ENCODE measurements at places on chromosomes 3 and 15. TPM values are rescaled to one million over a fixed set of nuclear protein-coding genes. Genes with fewer than 3 reads are reported as not detected.

Gene ARGFX
- not detected for total RNA-seq

Gene CHRFAM7A
- not detected for total RNA-seq

Gene MYZAP
- not detected for total RNA-seq

Gene TRMT10C
- total RNA-seq, result 27.2 TPM

Gene OXTR
- 56.1 TPM for total RNA-seq

Gene CFAP91
- total RNA-seq, result not detected

Gene ROPN1
- not detected for total RNA-seq

Gene IQCF5
- not detected for total RNA-seq

Gene CCR8
- not detected for total RNA-seq

DNA sequence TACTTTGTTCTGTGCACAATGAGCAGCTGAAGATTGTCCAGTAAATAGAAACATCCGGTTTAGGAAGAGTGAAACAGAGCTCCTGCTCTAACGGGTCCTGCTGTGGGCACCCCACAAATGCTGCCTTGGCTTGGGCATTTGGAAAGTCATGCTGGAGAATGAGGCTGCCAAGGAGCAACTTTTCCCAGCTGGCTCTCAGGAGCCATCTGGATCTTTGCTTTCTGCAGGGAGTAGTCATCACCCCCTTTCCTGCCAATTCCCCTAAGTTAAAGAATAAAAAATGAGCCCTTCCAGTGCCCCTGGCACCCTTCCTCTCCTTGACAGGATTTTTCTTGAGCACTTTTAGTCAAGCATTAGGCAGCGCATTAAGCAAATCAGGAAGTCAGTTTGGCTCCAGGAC lies 90.0 kb downstream of the FAM43A start:
- DNase-seq, result no peak

GRCh38 chr3:102525624-102526023 lies 90.8 kb downstream of the ZPLD1 start:
- no peak for DNase-seq

DNA sequence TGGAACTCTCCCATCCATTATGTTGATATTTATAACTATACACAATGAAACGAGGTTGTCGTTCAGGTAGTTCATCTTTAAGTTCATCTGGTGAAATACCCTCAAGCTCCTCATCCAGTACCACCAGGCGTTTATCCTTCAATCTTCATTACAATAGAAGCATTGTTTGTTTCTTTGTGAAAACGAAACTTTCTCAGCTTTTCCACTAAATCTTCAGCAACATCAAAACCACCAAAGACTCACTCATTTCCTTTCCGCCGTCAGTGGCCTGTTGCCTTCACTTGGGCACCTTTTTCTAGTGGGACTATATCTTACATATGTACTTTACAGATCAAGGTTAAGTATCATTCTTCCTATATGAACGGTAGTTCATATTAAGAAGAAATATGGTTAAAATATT lies 44.1 kb upstream of the TFG start:
- DNase-seq, result no peak

DNA sequence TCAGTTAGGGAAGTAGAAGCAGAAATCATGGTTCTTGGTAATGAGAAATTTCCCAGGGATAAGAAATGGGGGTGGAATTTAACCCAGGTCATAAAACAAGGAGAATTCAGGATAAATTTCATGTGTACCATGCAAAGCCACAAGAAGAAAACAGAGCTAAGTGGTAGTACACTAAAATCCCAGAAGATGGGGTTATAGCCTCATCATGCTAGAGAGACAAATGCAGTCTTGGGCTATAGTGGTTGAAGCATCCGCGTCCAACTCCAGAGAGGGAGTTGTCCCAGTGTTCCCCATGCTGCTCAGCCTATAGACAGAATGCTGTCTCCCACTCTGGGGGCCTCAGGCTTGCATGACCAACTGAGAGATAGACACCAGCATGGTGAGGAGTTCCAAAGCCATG lies 36.2 kb upstream of the CLRN1 start:
- DNase-seq, result peak; percentile 66

DNA sequence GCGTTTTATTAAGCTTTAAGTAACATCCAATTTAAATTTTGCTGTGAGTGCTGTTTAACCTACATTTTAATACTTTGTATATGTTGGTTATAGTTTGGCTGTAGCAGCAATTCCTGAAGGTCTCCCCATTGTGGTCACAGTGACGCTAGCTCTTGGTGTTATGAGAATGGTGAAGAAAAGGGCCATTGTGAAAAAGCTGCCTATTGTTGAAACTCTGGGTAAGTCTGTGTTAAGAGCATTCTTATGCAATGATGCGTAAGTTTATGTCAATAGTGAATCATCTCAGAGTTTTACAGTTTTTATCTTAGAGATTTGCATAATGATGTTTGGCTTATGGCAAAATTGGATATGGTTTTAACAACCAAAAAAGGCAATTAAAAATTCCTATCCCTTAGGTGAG lies 62.7 kb downstream of the ASTE1 start:
- peak; percentile 98 for DNase-seq

DNA sequence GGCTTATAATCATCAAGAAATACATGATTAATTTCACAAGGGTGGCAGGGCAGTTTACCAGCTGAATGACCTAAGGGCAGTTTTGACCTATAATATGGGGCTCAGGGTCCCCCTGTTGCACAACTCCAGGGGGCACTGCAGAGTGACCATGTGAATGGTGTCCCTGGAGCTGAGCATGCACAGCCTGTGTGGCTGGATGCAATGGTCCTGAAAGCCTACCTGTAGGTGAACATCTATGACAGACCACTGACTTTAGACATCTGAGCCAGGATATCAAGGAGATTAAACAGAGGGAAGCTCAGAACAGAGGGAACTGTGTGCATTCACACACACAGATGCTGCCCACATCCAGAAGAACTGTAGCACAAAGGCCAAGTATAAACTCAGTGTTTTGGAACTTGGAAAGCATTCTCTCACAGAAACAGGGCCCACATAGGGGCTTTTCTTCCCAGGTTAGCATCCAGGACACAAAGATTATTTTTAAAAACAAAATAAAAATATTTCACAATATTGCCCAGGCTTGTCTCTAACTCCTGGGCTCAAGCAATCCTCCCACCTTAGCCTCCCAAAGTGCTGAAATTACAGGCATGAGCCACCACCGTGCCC lies 7.8 kb upstream of the SLC6A11 start:
- no peak for DNase-seq

GRCh38 chr15:98743177-98743576 lies 94.8 kb downstream of the IGF1R start:
- no peak for DNase-seq

GRCh38 chr15:69863446-69863845 lies 234.3 kb downstream of the TLE3 start:
- no peak for DNase-seq

DNA sequence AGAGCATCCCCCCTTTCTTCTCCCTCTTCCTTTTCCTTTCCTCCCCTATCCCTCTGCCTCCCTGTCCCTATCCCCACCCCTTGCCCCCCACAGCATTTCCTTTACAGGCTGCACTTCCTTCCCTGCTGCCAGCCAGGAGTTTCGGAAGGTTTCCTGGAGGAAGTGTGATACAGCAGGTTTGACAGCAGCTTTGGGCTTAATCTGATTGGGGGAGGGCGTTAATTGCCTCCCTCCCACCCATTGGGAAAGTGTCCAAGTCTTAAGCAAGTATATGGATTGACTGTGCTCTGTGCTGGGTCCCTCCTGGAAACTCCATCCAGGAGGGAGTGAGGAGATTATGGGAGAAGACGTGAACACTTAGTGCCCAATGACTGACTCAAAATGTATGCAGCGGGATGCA lies 1.8 kb downstream of the SCAMP5 start:
- DNase-seq, result no peak

DNA sequence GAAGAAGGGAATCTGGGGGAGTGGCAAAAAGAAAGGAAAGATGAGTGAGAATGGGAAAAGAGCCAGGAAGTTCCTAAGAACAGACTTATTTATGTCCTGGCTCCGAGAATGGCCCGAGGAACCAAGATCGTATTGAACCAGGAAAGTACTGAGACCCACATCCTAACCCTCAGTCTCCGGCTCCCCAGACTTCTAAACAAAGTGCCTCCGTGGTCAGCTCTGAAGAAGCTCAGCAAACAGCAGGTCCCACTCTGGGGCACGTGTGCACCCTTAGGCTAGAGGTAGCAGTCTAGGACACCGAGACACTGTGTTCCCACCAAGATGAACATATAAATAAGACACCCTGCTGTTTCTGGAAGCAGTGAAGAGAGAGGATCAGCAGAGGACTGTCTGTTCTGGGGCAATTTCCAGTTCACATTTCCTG lies 307.4 kb downstream of the NTRK3 start:
- no peak for DNase-seq

- DNase-seq, result peak; percentile 19
These were observed 512.0 kb upstream of the ZNF385D start for GRCh38 chr3:22263042-22263441.

GRCh38 chr3:110491413-110491812 lies 580.2 kb upstream of the NECTIN3 start:
- DNase-seq, result no peak

DNA sequence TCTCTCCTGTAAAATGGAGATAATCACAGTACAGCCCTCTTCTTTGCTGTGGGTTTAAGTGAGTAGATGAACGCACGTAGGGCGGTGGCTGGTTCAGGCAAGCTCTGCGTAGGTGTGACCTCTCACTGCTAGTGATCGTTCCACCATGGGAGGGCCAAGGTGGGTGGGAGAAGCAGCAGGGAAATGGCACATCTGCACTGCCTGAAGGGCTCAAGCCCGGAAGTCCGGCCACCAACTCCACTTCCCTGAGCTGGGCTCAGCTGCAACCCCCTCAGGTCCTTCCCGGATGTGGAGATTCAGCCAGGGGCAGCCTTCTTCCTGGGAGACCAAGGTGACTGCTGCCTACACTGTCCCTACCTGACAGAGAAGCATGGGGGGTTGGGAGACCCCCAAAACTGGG lies 102.9 kb downstream of the ADCY5 start:
- DNase-seq, result no peak
